Chondrocyte (in vitro differentiated cells): ENCODE measurements at places on chromosomes 5 and 9. TPM values are rescaled to one million over a fixed set of nuclear protein-coding genes. Genes with fewer than 3 reads are reported as not detected.

DNA sequence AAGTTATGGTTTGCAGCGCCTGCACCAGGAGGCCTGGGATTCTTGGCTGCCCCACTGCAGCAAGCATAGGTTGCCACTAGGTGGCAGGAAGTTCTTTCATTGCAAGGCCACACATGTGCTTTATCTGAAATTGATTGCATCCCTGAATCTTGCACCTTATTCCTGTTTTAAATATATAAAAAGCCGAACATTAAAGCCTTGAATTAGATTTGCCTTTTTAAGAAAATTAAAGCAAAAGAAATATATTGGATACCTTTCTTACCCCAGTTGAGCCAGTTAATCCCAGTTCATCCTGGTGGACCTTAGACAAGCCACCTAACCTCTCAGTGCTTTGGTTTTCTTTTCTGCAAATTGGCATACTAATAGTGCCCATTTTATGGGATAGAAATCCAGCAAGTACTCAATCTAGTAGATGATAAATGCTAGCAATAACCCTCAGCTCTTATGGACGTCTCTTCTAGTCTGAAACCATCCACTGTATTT is 6.3 kb upstream of the TRMT10B start:
- no peaks in the 10 kb centered on the region for H3K36me3 ChIP-seq
- H3K27me3 ChIP-seq, result peaks cover 6% of the 10 kb centered on the region
- H3K4me1 ChIP-seq, result no peaks in the 10 kb centered on the region
- no peak overlapping the region for H3K27ac ChIP-seq
- H3K4me3 ChIP-seq, result no peak overlapping the region

DNA sequence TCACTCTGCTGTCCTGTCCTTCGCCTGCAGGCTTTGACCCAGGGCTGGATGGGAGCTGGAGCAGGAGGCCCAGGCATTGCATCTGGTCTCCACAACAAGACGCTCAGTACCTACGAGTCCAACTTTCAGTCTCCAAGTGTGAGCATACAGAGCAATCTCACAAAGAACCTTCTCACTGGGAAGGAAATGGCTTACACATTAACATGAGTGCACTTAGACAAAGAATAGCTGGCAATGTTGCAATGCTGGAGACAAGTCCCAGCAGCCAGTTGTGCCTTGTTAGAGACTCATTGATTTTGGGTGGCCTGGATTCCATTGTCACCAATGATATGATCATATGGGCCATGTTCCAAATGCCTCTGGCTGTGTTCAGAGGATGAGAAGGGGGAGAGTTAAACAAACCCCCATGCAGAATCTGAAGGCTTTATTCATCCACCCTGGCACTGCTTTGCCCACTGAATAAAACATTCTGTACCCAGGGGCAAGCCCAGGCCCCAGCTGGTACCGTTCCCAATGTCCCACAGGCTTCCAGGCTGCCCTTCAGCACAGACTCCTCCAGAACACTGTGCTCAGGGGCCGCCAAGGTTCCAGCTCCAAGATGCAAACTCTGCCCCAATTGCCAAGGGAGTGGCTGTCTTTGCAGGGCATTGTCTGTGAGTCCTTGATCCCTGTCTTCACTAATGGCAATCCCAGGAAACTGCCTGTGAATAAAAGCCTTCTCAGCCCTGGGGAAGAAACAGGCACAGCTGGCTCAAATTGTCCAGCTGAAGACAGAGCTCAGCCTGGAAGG is 185.5 kb downstream of the HSD17B3 start:
- H3K36me3 ChIP-seq, result no peaks in the 10 kb centered on the region
- H3K27ac ChIP-seq, result no peak overlapping the region
- peaks cover 3% of the 10 kb centered on the region for H3K4me1 ChIP-seq
- no peak for DNase-seq

EDIL3 gene
- total RNA-seq, result 562 to 605 TPM (median 604 TPM) in 3 replicates

- no peak for DNase-seq
- no peaks in the 10 kb centered on the region for H3K4me1 ChIP-seq
- peaks cover 24% of the 10 kb centered on the region for H3K27me3 ChIP-seq
- no peaks in the 10 kb centered on the region for H3K36me3 ChIP-seq
- no peak overlapping the region for H3K4me3 ChIP-seq
- H3K27ac ChIP-seq, result no peak overlapping the region
These were observed 144.9 kb downstream of the BARX1 start for GRCh38 chr9:93810028-93810971.

DNA sequence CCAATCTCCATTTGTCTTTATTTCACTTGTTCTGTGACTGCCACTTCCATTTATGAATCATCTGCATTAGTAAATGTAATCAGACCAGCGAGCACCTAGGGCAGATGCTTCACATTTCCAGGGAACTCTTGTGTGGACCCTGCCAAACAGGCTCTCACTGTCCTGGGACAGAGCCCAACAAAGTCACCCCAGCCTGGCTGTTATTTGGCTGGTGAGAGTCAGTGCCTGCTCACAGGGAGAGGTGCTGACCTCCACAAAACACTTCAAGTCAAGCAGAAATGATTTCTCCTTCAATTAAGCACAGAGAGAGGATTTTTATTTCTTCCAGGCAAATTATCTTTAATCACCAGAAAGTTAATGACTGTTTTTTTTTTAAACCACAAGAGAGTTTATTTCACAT is 568.0 kb downstream of the MTRR start:
- no peak overlapping the region for H3K4me3 ChIP-seq
- no peaks in the 10 kb centered on the region for H3K4me1 ChIP-seq
- no peak overlapping the region for H3K27ac ChIP-seq
- H3K27me3 ChIP-seq, result no peaks in the 10 kb centered on the region
- no peak for DNase-seq
- no peaks in the 10 kb centered on the region for H3K36me3 ChIP-seq

DNA sequence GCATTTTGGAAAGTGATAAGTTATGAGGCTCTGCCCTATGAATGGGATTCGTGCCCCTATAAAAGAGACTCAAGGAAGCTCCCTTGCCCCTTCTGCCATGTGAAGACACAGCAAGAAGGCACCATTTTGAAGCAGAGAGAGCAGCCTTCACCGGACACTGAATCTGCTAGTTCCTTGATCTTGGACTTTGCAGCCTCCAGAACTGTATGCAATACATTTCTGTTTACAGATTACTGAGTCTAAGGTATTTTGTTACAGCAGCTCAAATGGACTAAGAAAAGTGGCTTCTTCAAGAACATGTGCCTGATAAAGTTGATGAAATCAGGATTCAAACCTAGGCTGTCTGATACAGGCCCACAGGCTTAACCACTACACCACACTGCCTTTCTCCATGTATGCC is 131.6 kb upstream of the MAP3K1 start:
- no peaks in the 10 kb centered on the region for H3K36me3 ChIP-seq
- no peaks in the 10 kb centered on the region for H3K27me3 ChIP-seq
- peaks cover 24% of the 10 kb centered on the region for H3K4me1 ChIP-seq
- no peak for DNase-seq
- no peak overlapping the region for H3K4me3 ChIP-seq

- H3K4me1 ChIP-seq, result no peaks in the 10 kb centered on the region
- no peak overlapping the region for H3K4me3 ChIP-seq
- no peak overlapping the region for H3K27ac ChIP-seq
These were observed 92.1 kb downstream of the ZNF354C start for GRCh38 chr5:179152144-179152895.

DNA sequence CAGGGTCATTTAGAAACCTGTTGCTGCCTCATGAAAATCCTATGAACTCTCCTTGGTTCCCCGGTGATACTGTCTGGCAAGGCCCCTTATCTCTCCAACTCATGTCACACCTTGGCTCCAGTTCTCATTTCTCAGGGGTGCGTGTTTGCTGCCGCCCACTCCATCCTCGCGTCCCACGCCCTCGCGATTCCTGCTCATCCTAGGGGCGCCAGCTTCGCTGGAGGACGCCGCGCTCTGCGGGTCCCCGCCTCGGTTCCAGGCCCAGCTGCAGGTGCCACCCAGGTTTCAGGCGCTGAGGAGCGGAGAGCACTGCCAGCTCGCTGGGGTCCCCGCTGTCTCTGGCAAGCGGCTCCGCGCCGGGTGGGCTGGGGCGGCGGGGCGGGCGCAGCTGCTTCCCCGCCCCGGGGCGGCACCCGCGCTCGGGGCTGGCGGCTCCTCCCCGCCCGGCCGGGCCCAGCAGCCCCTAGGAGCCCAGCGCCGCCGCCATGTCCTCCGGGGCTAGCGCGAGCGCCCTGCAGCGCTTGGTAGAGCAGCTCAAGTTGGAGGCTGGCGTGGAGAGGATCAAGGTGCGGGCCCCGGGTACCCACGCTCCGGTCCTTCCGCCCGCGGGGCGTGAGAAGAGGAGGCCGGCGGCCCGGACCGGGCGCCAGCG is at the start of gene GNG10:
Gene GNG10 (plus strand): TSS at position 456 of the 652 bp plus-strand sequence. CDS start 30 bp downstream, at position 486.
- H3K4me1 ChIP-seq, result peaks cover 21% of the 10 kb centered on the region
- H3K36me3 ChIP-seq, result peaks cover 8% of the 10 kb centered on the region
- no peak for DNase-seq
- H3K27ac ChIP-seq, result peak within 1 kb of the TSS; percentile 91
- H3K4me3 ChIP-seq, result peak within 1 kb of the TSS; percentile 99

- peaks cover 63% of the 10 kb centered on the region for H3K4me1 ChIP-seq
- no peaks in the 10 kb centered on the region for H3K36me3 ChIP-seq
- no peak overlapping the region for H3K27ac ChIP-seq
- H3K27me3 ChIP-seq, result no peaks in the 10 kb centered on the region
- H3K4me3 ChIP-seq, result no peak overlapping the region
These were observed 110.8 kb downstream of the LHFPL2 start for GRCh38 chr5:78537821-78538220.

- no peak for DNase-seq
- no peak overlapping the region for H3K27ac ChIP-seq
- no peaks in the 10 kb centered on the region for H3K27me3 ChIP-seq
- H3K4me3 ChIP-seq, result no peak overlapping the region
These were observed 768.1 kb upstream of the GRAMD2B start for GRCh38 chr5:125655156-125655555.

RGS14 gene
- total RNA-seq, result 6.8 to 11.6 TPM (median 10.1 TPM) in 3 replicates

SLC45A2 gene
- 0.12 to 0.51 TPM in 2 of 3 replicates, not detected in the other for total RNA-seq
